RCC 7860 (cell line): ENCODE measurements at places on chromosomes 3 and 15.

- DNase-seq = no peak
Measured at GRCh38 chr3:51398595-51399310, 7.7 kb downstream of the RBM15B start.

DNA sequence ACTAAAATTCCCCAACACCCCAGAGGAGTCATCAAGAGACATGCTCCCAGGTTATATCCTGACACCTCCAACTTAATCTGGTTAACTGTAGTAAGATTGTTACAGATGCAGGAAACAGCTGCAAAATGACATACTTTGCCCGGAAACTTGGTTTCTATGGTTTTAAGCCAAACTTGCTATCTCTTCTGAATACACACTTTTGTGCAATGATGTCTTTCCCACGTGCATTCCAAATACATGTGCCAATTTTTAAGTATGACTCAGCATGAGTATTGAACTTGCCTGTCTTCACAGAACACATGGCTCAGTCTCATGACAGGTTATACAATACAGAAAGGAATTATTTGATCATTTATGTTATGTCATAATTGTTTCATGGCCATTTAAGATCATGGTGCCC, 207.0 kb upstream of the DCBLD2 start:
- DNase-seq = peak; percentile 82

- DNase-seq = no peak
Measured at GRCh38 chr3:49020330-49021212, 1.4 kb upstream of the NDUFAF3 start.

- no peak for DNase-seq
Measured at GRCh38 chr3:80079886-80080285, 312.1 kb upstream of the ROBO1 start.

DNA sequence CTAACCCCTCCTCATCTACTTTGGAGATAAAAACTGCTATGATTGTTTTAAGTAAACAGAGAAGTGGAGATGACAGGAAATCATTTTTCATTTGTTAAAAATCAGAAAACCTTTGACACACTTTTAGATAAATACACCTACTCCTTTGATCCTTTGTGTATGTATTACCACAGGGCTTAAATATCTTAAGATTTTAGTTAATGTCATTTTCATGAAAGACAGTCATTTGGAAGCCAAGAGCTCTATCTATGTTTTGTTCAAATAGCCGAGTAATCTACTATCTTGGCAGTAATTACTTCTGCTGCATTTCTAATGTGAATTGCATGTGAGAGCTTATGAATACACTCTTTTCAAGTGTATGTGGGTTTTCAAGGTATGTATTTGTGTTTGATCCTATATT, 2.0 kb downstream of the ARPP21 start:
- no peak for DNase-seq

GRCh38 chr3:111737706-111738086, 121.4 kb upstream of the PHLDB2 start:
- peak; percentile 91 for DNase-seq

DNA sequence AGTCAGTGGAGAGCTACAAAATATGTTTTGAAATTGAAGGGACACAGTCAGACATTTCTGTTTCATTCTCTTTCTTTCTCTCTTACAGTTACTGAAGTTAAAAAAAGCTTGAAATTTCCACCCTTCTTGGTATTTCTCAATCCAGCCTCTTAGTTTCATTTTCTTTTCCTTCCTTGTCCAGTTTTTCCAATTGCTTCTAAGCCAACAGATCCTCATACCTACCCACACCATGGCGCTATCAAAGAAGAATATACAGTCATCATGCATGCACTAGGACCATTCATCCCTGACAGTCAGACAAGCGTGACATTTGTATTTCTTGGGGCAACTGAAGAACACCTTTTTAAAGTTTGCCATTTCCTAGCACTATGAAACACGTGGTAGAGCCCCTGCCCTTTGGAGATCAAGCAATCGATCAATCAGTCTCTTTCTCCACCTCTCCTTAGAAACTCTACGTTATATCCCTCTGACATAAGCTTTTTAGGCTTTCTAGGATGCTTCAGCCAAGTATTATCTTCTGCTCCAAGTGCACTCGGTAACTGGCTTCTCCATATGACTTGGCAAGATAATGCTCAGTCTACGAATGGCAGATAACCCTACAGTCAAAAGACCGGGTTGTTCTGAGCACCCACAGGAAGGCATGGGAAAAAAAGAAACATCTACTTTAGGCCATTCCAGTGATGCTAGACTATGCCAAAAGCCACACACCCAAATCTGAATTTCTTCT, 65.4 kb downstream of the FBN1 start:
- DNase-seq = peak; percentile 35

DNA sequence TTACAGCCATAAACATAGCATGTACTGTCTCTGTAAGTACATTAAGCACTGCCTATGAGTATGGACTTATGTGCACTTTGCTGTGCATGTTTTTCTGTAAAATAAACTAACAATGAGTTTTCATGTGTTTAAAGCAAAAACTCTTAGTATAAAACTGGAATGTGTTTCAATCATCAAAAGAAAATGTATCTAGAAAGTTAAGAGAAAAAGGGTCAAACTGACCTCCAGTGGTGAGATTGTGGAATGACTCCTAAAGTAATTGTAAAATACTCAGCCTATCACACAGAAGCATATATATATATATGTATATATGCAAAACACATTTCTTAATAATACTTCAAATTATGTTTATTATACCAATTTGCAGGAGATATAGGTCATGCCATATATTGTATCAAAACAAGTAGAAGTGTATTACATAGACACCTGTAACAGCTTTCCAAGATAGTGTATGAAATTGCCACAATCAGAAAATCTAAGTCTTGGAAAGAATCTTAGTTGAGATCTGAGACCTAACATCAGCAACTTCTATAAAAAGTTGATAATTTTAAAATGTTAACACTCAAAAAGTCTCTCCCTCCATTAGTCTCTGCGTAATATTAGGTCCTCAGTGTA, 199.6 kb downstream of the FMN1 start:
- peak; percentile 42 for DNase-seq

DNA sequence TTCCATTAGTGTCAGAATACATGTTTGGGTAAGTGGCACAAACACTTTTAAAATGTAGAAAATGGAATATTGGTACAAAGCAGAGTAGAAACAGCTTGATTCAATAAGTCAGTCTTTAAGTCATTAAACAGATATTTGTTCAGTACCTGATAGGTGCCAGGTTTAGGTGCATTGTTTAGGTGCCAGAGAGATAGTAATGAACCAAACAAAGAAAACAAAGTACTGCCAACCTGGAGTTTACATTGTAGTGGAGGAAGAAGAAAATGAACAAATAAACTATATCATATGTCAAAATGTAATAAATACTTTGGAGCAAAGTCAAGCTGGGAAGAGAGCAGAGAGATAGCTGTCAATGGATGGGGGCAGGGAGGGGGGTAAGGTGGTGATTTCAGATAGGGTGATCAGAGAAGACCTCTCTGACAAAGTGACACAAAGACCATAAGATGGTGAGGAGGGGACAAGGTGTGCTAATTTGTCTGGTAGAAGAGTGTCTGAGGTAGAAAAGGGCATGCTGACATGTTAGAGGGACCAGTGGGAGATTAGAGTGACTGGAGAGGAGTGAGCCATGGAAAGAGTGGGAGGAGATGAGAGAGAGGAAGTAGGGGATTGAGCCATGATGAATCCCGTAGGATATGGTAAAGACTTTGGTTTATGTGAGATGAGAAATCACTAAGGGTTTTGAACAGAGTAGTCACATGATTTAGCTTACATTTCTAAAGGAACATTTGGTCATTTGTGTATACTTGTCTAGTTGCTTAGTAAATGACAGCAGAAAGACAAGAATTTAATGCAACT, 128.2 kb downstream of the UBE2E2 start:
- DNase-seq = no peak

DNA sequence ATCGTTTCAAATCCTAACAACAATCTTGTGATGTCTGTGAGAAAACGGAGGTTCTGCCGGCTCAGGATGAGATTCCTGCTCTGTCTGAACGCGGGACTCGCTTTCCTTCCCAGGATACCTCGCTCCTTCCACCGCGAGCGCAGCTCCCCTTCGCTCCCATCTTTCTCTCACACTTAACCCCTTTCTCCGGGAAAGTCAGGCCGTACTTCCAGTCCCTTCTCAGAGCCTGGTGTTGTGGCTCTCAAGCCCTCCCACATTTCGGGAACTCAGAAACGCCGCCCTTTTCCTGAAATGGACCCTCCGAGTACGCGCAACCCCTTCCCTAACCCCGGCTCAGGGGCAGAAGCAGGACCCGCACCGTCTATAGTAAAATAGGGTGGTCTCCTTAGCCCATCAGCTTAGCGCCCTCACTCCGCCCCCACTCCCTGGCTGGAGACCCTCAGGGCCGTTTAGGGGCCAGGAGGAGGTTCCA, 378 bp upstream of the FEM1B start:
- no peak for DNase-seq

- no peak for DNase-seq
Measured at GRCh38 chr3:131786386-131786785, 248.4 kb downstream of the CPNE4 start.

DNA sequence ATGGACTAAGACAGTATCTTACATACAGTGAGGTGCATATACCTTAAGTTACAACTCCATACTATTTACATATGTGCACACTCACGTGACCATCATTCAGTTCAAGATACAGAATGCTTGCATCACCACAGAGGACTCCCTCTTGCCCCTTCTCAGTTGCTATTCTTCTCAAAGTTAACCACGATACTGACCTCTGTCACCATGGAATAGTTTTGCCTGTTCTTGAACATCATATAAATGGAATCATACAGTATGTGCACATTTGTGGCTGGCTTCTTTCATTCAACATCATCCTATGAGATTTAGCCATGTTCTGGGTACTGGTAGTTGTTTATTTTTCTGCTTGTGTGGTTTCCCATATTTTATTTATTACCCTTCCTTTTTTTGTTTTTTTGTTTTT, 10.4 kb upstream of the ZSCAN2 start:
- DNase-seq = no peak

DNA sequence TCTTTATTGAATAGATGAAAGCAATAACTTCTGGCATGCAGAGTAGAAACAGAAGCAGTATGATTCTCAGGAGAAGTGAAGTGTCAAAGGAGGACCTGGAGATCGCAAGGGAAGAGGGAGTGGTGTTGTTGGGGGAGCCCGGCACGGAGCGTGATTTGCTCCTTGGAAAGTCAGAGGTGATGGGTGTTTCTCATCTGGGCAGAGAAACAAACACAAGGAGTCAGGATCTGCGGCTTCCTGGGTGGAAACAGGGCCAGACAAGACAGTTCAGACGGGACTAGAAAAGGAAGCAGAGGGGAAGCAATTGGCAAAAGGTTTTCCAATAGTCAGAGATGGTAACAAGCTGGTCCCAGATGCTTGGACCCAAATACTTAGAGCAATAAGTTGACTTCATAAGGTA, 34.4 kb upstream of the CCDC80 start:
- no peak for DNase-seq

DNA sequence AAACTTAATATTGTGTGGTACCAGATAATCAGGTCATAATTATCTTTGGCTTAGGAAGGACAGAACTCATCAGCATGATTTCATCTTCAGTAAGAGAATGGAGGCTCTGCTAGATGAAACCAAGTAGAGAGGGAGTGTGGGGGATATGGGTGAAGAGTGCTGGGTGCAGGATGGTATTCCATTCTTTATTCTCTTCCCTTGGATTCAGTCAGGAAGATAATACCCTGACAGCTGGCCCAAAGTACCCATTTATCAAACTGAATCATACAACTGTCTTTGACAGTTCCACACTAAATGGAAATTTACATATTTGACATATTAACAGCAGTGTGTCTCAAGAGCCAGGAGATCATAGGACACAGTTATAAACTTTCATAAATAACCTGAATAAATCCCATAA, 44.7 kb downstream of the GOLIM4 start:
- DNase-seq = no peak

GRCh38 chr3:54960701-54961100, 32.8 kb upstream of the LRTM1 start:
- DNase-seq = no peak

GRCh38 chr3:62556121-62556815, 182.9 kb upstream of the FEZF2 start:
- no peak for DNase-seq

DNA sequence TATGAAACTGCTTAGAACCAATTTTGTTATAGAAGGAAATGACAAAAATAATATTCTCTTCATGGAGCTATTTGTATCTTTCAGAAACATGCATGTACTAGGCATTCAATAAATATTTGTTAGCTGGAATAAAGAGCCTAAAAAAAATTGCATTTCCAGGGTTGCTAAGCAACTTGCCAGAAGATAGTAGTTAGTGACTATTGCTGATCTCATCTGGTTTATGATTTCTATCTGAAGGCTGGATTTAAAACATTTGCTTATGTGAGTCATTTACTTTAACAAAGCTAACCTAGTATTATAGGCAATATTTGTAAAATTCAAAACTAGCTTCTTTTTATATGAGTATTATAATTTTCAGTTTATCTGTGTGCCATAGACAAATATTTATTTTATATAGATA, 78.3 kb downstream of the NAALADL2 start:
- peak; percentile 33 for DNase-seq

GRCh38 chr3:32483772-32484171, 18.9 kb downstream of the CMTM6 start:
- no peak for DNase-seq

DNA sequence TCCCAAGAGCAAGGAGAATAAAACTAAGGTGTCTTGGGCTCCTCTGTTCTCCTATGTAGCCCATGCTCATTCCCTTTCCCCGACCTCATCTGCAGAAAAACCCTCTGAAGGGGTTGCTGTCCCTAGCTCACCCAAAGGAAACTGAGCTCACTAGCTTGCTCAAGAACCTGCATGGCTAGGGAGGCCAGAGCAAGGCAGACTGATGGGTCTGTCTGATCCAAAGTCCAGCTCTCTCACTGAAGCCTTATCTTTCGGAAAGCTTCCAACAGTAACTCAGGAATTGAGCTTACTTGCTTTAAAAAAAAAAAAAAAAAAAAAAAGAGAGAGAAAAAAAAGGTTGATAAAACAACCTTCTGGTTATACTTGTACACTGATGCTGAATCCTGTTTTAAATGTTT, 141.4 kb upstream of the TOPAZ1 start:
- DNase-seq = no peak

DNA sequence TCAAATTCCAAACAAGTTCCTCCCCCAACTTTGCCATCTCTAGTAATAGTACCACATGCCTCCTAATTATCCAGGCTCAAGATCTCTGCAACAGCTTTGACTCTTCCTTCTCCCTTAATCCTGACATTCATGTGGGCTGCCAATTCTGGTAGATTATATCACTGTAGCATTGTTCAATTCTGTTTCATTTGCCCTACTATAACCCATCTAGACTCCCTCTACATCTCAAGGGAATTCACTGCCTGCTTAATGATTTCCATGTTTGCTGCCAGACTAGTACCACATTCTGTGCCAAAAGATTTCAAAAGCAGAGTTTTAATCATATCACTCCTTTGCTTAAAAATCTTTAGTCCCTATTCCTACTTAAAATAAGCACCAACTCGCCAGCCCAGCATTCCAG, 34.6 kb upstream of the PPIB start:
- no peak for DNase-seq

DNA sequence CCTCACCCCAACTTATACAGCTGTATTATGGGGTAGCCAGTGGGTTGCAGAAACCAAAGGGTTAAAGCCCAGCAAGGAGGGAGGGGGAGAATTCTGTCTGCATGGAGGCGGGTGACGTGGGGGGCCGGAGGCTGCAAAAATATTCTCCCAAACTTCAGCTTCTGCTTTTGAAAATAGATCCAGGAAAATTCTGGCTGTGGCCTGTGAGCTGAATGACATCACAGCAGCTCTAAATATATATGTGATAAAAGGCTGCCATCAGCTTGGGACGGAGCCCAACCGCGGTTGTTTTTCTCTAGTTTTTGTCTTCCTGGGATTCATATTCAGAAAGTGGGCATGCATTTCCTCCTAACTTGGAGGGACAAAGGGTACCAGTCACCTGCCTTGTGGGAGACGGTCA, 27.6 kb downstream of the MAPKAPK3 start:
- no peak for DNase-seq

- DNase-seq = no peak
Measured at GRCh38 chr3:161150001-161150525, 44.9 kb upstream of the B3GALNT1 start.
